Naive thymus-derived CD8-positive, alpha-beta T cell (primary cell): ENCODE measurements at places on chromosomes 11 and 22. TPM values are rescaled to one million over a fixed set of nuclear protein-coding genes. Genes with fewer than 3 reads are reported as not detected.

DNA sequence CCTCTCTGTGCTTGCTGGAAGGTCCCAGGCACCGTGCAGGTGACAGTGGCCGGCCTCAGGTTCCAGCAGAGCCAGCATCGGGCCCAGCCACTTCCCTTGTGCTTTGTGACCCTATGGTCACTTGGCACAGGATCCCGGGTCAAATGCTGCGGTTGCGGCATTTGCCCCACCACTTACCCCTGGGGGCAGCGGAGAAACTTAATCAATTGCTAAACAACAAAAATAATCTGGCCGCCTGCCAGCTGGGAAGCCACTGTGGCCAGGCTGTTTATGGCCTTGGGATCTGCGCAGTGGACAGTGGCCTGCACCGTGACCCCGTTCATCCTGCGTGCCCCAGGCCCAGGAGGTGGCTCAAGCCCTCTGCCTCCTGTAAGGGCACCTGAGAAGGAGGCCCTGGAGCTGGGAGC lies 65.0 kb downstream of the LRP5 start:
- no peak for DNase-seq

- no peak for DNase-seq
These were observed 29.4 kb downstream of the AMBRA1 start for GRCh38 chr11:46564459-46564858.

GRCh38 chr11:102393272-102393730 lies 46.3 kb downstream of the BIRC2 start:
- no peak for DNase-seq

GRCh38 chr22:39306456-39307361 lies 12.7 kb downstream of the RPL3 start:
- no peak for DNase-seq

DNA sequence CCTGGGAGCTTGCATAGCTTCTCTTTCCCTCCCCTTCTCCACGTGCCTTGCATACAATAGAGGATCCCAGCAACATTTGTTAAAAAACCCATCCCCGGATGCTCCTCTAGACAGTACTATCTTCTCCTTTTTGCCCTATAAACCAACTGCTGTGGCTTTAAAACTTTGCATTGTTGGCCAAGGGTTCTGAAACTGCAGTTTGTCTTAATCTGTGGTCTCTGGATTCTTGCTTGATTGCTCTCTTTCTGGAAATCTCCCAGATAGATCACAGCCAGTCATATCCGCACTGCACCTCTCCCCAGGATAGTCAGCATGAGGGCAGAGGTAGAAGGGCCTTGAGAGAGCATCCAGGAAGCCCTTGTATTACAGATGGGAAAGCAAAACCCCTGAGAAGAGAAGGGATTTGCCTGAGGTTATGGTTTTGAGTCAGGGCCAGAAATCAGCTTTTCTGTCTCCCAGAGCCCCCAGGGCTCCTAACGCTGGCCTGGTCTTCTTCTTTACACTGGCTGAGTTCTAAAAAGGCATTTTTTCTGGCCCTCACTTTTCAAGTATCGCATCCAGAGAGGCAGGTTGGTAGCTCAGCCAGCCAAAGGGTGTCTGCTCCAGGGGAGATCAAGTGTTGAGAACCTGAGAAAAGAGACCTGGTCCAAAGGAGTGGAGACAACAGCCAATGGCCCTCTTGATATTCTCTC lies 70.6 kb downstream of the ADM start:
- DNase-seq: no peak

GRCh38 chr22:44822534-44822933 lies 70.2 kb downstream of the ARHGAP8 start:
- DNase-seq: no peak

DNA sequence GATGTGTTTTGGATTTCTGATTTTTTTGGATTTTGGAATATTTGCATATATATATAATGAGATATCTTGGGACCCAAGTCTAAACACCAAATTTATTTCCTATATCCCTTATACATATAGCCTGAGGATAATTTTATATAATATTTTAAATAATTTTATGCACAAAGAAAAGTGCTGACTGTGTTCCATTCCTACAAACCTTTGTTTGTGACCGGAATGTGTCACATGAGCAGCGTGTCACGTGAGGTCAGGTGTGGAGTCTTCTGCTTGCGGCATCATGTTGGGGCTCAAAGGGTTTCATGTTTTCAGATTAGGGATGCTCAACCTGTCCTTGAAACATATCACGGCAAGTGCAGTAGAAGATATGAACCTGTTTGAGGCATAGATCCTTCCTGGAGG lies 65.6 kb downstream of the SCN3B start:
- no peak for DNase-seq

GRCh38 chr11:128512474-128512996 lies 74.8 kb downstream of the ETS1 start:
- peak; percentile 52 for DNase-seq

GRCh38 chr11:10076458-10077141 lies 217.4 kb downstream of the SBF2 start:
- no peak for DNase-seq

Gene CARNS1
- 21.2 TPM for total RNA-seq

Gene IFITM1
- 91.0 TPM for total RNA-seq

Gene FUT4
- 5.5 TPM for total RNA-seq

Gene P2RX6
- 4.5 TPM for total RNA-seq

Gene OR5J2
- not detected for total RNA-seq

Gene DDI1
- not detected for total RNA-seq
